ENCODE measurements at places on chromosomes 6 and 20.

DNA sequence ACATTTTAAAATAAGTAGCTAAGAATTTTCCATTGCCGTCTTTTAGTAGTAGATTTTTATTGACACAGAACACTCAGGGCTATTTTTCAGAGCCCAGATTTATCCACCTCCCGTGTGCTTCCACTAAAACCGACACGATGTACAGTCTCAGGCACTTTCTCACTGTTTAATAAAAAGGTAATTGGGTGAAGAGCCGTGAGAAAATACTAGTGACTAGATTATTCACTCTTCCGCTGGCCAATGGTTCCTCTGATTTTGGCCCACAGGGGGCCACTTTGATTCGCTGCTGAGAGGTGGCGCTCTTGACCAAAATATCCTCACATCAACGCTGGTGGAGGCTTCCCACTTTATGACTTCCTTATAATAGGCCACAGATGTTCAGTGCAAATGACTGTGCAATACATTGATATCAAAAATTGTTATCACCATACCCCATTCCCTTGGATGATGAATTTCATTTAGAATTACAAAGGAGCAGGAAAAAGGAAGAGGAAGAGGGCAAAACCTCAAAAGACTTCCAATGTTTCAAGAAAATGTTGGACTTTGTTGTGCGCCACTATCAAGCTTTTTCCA lies 12.3 kb upstream of the HDDC2 start:
- no peak for DNase-seq

- no peak for DNase-seq
These were observed 22.1 kb upstream of the ADGRF1 start for GRCh38 chr6:47064274-47064673.

DNA sequence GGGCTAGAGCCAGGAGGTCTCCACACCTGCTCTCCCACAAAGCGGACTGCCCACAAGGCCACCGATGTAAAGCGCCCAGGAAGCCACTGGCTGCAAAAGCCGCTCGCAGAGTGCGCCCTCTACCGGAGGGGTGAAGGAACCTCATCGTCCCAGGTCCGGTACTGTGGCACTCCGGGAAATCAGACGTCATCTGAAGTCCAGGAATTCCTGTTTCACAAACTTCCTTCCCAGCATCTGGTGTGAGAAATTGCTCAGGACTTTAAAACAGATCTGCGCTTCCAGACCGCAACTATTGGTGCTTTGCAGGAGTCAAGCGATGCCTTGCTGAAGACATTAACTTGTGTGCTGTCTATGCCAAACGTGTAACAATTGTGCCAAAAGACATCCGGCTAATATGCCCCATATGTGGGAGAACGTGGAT lies 115.1 kb upstream of the ARID1B start:
- DNase-seq, result no peak

DNA sequence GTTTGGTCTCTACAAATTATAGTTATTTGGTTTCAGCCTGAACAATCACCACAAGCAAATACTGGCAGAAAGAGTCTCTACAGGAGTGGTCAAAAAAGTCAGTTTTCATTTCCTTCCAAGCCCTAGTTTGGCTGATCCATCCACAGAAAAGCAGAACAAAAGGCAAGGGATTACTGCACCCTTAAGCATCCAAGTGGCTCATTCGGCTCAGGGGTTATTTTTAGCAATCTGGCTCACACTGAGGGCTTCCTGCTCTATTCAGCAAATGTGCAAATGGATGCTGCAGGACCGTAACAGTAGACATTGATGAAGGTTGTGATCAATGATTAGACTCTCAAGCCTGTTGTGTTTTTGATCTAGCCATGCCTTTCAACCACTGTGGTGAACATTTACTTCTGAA lies 62.2 kb upstream of the FABP7 start:
- no peak for DNase-seq

DNA sequence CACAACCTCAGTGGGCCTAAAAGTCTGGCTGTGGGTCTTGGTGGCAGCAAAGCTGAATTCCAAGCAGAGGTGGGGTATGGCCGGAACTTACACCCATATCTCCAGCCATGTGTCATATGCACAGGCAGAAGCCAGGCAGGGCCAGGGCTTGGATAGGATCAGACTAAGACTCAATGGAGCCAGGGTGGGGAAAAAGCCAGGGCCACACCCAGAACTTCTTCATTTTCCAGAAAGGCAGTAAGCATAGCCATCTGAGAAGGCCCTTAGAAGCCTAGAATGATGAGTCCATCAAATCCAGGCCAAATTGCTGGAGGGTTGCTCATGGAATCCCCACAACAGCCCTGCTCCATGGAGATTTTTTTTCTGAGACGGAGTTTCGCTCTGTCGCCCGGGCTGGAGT lies 116.2 kb upstream of the SRSF6 start:
- no peak for DNase-seq

DNA sequence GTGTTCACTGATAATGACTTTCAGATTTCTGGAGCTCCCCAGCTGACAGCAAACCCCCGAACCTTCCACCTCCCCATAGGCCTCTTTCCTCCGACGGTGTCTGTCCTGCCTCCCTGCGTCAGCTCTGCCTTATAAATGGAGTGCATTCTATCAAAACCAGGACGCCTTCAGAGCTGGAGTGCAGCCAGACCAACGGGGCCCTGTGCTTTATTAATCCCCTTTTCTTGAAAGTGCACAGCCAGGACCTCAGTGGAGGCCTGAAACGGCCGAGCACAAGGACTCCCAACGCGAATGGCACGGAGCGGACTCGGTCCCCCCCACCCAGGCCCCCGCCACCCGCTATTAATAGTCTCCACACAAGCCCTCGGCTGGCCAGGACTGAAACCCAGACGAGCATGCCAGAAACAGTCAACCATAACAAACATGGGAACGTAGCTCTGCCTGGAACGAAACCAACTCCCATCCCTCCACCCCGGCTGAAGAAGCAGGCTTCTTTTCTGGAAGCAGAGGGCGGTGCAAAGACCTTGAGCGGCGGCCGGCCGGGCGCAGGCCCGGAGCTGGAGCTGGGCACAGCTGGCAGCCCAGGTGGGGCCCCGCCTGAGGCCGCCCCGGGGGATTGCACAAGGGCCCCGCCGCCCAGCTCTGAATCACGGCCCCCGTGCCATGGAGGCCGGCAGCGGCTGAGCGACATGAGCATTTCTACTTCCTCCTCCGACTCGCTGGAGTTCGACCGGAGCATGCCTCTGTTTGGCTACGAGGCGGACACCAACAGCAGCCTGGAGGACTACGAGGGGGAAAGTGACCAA lies 42.3 kb upstream of the NAA20 start:
- DNase-seq, result no peak

DNA sequence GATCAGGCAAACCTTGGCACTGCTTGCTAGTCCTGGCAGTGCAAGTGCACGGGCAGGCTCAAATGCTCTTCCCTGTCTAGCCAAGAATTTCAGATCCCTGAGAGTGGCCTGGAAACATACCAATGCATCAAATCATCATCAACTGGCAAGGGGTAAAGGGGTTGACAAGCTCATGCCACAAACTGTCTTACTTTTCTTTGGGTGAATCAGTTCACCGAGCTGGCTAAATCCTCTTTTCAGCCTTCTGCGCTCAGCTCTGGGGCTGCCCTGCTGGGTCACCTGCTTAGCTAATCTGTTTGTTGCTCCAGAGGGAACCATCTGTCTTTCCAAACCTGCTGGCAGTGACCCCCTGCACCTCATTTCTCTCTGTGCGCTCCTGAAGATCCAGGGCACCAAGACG lies 59.5 kb downstream of the LYRM4 start:
- no peak for DNase-seq

- no peak for DNase-seq
These were observed 258.8 kb downstream of the GMPR start for GRCh38 chr6:16496991-16497801.

- DNase-seq, result no peak
These were observed 44.2 kb downstream of the AKAP12 start for GRCh38 chr6:151284012-151284411.

GRCh38 chr6:35935469-35935868 lies 14.6 kb upstream of the SRPK1 start:
- no peak for DNase-seq

GRCh38 chr6:31336896-31337496 lies 20.0 kb downstream of the HLA-B start:
- no peak for DNase-seq

GRCh38 chr20:22796469-22797077 lies 212.2 kb upstream of the FOXA2 start:
- DNase-seq, result no peak

GRCh38 chr6:125550892-125551291 lies 198.5 kb upstream of the HEY2 start:
- no peak for DNase-seq

GRCh38 chr6:131063028-131063763 lies at the start of gene EPB41L2:
Gene EPB41L2 (minus strand): TSS chr6:131063245. CDS start chr6:130956485, 106,760 bp downstream.
- DNase-seq, result peak; percentile 60

- DNase-seq, result no peak
These were observed 51.3 kb downstream of the PHF20 start for GRCh38 chr20:35823147-35823546.

DNA sequence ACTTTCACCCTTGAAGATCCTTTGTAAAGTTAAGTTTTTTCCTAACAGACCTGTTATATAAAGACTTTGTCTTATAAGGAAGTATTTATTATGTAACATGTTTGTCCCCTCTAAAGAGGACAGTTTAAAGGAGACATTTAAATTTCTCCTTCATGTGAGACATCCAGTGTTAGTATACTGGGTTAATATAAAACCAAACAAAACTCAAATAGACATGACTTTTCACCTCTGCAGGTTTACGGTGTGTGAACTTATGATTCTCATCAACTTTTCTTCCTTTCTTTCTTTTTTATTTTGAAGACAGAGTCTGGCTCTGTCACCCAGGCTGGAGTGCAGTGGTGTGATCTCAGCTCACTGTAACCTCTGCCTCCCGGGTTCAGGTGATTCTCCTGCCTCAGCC lies 17.4 kb upstream of the MPC1 start:
- no peak for DNase-seq

GRCh38 chr6:11226005-11226404 lies 6.5 kb downstream of the NEDD9 start:
- no peak for DNase-seq

- DNase-seq, result no peak
These were observed 96.2 kb upstream of the BTN3A2 start for GRCh38 chr6:26268659-26269402.

- DNase-seq, result no peak
These were observed 32.4 kb downstream of the MDGA1 start for GRCh38 chr6:37665304-37665703.

Data from stimulated activated CD4-positive, alpha-beta T cell treated with anti-CD3 and anti-CD28 coated beads, Interleukin-15, amount 100 ng/mL, for 1 hour (primary cell).